RPMI7951 (cell line): ENCODE measurements at places on chromosomes 12 and 14. TPM values are rescaled to one million over a fixed set of nuclear protein-coding genes. Genes with fewer than 3 reads are reported as not detected.
A peak's percentile ranks its signal among the peaks of the same experiment; 100 is the strongest.

- no peak for DNase-seq
Observed at GRCh38 chr14:67503331-67503730, 14.8 kb upstream of the TMEM229B start.

DNA sequence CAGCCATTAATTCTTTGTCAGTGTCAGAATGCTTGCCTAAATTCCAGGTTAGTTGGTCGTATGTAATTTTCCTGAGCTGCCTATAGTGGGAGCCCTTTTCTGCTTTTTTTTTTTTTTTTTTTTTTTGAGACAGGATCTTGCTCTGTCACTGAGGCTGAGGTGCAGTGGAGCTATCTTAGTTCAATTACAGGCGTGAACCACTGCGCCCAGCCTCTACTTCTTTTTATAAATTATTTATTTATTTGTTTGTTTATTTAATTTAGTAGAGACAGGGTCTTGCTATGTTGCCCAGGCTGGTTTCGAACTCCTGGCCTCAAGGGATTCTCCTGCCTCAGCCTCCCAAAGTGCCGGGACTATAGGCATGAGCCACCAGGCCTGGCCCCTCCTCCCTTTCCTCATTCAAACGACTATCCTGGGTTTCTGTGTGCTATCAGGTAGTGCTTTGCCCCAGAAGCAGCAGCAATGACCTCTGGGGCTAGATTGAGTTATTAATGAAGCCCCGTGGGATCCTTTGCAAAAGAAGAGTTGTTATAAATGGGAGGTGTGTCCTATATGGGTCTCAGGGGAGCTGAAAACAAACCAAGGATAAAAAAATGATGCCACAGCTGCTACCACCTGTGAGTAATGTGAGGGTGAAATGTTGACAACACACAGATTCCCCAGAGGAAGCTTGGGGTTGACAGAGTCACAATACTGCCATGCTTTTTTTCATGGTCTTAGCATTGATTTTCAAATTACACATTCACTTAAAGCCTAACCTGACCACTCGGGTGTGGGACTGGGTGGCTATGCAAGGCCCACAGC is 34.6 kb upstream of the NFKBIA start:
- DNase-seq, result peak; percentile 6

The GPR84 gene
- total RNA-seq, result 0.12 TPM in 1 of 2 replicates, not detected in the other

The CIPC gene
- total RNA-seq, result 11.1 and 12.0 TPM in 2 replicates

The TSPAN9 gene
- total RNA-seq, result 37.6 and 42.0 TPM in 2 replicates
